ENCODE measurements at places on chromosomes 7 and 10.

DNA sequence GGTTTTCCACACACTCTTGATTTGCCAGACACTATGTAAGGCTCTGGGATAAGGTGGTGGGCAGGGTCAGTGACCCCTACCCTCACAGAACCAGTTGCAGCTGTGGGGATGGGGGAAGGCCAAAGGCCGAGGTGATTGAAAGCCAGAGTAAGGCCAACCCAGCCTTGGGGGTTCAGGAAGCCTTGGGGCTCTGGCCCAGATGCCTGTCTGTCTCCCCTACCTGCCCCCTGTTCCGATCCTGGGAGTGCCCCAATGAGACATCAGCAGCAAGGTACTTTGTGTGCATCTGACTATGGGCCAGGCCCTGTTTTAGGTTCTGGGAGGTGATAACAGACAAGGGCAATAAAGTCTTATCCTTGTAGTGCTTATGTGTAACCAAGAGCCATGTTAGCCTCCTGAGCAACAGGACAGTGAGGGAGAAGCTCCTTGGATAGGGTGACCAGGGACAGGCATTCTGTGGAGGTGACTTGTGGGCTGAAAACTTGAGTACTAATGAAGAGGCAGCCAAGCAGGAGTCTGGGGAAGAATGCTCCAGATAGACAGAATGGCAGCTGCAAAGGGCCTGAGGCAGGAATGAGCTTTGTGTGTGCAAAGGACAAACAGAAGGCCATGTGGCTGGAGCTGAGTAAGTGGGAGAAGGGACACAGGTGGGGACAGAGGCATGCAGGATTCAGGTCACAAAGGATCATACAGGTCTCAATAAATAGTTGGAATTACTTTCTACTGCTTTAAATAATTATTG lies 35.4 kb downstream of the TSPAN14 start:
- no peak for DNase-seq

- no peak for DNase-seq
These were observed 107.3 kb downstream of the NKX6-2 start for GRCh38 chr10:132678436-132679216.

DNA sequence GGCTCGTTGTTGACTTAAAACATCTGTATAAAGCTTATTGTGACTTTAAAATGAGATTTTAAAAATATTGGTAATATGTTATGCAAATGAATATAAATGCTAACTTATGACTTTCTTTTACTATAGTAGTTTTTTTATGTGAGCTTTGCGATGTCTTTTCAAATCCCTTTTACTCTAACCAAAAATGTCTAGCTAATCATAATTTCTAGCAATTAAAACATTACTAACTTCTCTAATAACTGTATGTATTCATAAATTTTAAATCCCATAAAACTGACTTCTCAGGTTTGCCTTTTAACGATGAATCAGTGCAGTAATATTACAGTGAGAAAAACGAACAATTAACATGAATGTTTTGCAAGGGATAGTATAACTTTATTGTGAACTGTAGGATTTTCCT lies 113.2 kb downstream of the MAPK8 start:
- no peak for DNase-seq

DNA sequence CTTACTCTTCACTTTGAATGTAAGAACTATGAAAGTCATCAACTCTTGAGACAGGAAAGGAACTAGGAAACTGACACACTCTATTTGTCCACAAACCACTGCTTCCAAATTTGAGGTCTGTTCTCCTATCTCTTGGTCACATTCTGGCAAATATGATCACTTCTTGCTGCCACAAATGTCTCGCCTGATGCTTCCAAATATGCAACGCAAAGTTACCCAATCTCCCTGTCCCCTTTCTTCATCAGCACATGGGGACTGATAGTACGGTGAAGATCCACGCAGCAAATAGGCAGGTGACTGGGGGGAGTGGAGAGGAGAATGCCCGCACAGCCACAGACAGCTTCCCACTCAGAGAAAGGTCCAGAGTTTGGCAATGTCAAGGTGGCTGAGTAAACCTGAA lies 92.6 kb upstream of the TCF7L2 start:
- DNase-seq = no peak

All from CD4-positive, alpha-beta T cell treated with Interleukin-1 beta for 1 hour (primary cell).